ENCODE measurements at places on chromosomes 3 and 15.

GRCh38 chr3:160224256-160224655 is 966 bp upstream of the C3orf80 start:
- DNase-seq = no peak

GRCh38 chr3:123376451-123377242 is 72.2 kb downstream of the ADCY5 start:
- DNase-seq = no peak

DNA sequence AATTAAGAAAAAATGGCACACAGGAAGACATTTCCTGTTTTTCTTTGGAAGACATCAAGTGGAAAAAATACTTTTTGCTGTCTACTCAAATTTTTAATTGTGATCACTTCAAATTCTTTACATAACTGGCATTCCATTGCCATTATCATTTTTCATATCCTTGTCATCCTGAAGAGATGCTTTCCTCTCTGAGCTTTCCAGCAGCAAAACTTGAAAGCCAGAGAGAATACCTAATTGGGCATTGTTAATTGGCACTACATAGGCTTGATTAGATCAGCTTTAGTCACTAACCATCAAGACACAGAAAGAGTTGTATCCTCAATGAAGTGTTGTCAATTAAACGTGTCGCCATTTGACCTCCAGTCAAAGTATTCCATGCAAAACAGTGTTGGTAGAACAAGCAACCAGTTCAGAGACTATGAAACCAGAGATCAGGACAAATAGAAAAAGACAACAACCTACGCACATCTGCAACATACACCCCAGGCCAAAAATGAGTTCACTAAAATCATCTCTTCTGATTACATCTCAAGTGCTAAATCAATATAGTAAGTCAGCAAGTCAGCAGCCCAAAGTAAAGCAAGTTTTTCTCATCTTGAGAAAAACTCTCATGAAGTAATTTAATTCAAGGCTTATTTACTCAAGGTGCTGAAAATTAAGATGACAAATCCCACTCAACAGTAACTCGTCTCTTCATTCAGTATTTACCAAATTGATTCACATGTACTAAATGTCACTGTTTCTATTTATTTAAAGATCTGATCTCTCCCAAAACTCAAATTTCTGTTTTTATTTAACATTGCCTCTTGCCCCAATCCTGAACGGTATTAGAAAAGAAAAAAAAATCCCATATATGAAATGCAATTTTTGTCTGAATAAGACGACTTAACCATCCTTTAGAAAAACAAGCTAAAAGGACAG is 123.0 kb downstream of the SUCLG2 start:
- no peak for DNase-seq

DNA sequence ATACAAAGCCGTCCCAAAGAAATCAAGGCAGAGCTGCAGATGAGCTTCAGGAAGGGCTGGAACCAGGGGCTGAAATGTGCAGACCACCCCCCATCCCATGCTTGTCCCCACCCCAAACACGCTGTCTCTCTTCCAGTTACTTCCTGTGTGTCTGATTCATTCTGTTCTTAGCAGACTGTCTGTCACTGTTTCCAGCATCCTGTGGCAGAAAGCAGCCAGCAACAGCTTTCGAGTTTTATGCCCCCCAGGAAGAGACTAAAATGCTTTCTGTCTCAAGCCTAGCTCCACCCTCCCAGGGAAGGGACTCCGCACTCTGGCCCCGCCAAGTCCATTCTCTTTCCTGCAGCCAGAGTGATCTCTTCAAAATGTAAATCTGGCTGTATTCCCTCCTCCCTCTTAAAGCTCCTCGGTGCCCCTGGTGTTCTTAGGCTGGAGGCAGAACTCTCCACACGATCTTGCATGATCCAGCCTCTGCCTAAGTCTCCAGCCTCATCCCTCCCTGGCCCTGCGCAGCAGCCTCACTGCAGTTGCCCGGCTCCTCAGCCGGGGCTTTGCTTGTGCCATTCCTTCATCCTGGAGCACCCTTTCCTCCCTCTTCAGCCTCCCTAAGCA is 41.5 kb downstream of the HRH1 start:
- no peak for DNase-seq

- no peak for DNase-seq
Observed at GRCh38 chr3:29926378-29926777, 645.5 kb downstream of the RBMS3 start.

DNA sequence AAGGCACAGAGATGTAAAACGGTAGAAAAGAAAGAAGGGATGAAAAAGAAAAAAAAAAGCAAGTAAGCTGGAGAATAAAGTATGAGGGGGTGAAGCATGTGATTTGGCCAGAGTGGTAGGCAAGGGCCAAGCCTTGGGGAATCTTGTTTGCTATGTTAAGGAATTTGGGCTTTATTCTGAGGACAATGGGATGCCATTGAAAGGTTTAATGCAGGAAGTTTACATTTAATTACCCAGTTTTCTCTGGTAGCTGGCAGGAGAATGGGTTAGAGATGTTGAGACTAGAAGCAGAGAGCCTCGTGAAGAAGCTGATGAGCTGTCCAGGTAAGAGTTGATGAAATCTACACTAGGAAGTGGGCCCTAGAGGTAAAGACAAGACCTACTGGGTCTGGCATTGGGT is 455.9 kb downstream of the PDCD6IP start:
- no peak for DNase-seq
